ENCODE measurements at places on chromosomes 11 and 22.

DNA sequence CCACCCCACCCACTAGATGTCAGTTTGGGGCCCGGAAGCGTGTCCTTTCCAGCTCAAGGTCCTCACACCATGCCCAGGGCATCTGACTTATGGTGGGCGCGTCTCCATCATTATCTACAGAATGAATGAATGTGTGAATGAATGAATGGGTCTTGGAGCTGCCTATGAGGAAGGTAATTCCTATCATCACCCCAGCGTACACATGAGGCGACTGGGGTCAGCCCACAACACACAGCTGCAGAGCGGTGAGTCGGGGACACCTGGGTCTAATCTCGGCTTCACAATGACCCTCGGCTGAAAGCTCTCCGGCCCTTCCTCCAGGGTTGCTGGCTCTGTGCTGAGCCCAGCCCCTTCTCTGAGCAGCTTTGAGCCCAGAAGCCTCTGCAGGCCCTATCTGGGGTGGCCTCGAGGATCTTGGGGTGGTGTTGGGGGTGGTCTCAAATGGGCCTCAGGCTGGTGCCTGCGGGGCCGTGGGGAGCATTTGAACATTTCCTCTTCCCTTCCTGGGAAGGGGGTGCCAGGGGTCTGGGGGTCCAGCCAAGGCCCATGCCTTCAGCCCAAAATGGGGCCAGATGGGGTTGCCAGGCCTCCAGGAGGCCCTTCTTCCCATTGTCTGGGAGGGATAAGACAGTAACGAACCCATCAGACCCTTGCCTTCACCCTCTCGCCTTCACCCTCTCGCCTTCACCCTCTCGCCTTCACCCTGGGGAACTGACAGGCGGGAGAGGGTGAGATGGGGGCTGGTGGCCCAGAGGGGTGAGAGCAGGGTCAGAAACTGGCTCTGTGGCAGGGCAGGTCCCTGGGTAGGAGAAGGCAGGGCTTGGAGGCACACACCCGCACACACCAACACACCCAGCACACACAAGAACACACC is 82.4 kb downstream of the MYEOV start:
- no peak for DNase-seq

- DNase-seq = no peak
These were observed 5.0 kb downstream of the HSPA8 start for GRCh38 chr11:123056835-123057491.

DNA sequence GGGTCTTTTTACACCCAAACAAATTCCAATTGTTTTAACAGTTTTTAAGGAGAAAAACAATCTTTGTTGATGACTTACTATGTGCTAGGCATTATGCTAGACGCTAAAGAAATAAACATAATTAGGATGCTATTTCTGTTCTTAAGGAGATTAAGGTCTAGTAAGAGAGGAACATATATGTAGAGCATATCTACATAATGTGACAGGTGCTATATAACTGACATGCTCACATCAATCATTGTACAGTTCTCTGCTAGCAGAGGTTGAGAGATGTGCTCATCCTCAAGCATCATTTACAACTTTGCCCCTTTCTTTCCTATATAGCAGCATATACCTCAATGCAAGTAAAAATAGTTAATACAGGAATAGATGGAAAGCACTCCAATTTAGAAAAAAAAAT is 37.5 kb downstream of the PDGFD start:
- DNase-seq = no peak

DNA sequence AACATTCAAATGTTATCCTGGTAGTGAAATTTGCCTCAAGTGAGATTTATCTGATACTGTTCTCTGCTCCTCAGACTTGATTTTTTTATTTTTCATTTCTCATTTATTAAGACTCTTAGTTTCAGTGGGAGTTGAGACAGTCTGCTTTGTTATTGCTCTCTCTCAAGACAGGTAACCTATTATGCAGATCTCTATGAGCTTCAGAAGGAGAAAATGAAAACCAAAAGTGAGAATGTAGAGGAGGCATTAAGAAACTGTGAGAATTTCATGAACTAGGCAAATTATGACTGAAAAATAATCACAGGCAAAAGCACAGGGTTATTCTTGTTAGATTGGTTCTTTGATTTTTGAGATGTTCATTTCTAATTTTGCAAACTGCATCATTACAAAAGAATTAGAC is 290.0 kb upstream of the CHORDC1 start:
- no peak for DNase-seq

GRCh38 chr11:32891657-32892354 is 805 bp upstream of the QSER1 start:
- no peak for DNase-seq

- peak; percentile 29 for DNase-seq
These were observed 40.3 kb upstream of the RASSF10 start for GRCh38 chr11:12968826-12969225.

DNA sequence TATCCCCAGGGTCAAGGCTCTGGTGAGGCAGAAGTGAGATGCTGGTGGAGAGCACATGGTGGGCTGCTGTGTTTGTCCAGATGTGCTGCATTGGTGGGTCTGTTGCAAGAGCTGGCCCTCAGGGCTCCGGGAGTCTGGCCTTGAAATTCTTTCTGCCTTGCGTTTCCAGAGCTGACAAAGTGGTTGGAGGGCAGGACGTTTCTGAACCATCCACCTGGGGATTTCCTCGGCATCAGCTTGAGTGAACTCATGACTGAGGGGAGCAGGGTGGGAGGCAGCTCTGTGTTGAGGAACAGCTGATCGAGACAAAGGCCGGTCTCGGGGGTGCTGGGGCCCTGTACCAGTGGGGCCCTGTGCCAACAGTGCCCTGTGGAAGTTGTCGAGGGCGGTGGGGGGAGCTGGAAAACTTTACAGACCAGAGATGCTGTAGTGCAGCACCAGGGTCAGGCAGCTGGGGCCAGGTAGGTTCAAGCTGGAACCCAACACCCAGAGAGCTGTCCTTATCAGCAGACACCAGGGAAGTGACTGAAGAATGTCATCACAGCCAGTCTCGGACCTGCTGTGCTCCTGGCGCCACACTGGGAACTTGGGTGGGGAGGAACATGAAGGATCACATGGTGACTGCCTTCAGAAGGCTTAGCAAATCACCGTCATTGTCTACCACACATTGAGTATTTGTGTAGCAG is 4.9 kb downstream of the TSKU start:
- DNase-seq = peak; percentile 46

GRCh38 chr22:50422961-50423815 is 51.6 kb downstream of the SBF1 start:
- DNase-seq = no peak

DNA sequence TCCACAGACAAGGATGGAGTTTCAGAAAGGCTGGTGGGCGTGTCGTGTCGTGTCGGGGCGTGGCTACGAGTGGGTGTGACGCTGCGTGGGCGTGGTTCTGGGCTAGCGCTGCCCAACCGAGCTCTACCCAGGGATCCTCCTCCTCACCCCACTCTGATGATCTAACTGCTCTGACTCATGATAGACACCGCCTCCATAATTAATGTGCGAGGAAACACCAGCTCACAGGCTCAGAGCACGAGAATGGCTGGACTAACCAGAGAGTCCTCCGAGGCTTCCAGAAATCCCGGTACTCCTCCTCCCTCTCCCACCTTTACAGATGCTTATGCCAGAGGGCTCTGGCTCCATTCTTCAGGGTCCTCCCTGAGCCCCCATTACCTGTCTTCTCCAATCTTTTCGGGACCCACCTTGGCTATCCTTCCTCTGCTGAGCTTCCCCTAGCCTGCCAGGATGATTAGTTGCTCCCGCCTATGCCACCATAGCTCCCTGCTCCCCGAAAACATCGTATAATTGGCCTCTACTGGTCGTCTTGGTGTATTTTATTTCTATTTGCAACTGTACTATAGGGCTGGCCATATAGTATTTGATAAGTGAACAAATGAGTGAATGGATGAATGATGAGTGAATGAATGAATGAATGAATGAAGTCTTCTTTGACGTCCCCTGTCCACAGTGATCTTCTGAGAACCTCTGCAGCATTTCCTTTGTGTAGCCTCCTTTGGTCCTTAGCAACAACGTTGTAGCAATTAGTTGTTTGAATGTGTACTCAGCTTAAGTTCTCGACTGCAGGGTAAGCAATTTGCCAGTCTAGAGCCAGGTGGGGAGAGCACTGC is 21.7 kb downstream of the TMPRSS13 start:
- DNase-seq = peak; percentile 90

DNA sequence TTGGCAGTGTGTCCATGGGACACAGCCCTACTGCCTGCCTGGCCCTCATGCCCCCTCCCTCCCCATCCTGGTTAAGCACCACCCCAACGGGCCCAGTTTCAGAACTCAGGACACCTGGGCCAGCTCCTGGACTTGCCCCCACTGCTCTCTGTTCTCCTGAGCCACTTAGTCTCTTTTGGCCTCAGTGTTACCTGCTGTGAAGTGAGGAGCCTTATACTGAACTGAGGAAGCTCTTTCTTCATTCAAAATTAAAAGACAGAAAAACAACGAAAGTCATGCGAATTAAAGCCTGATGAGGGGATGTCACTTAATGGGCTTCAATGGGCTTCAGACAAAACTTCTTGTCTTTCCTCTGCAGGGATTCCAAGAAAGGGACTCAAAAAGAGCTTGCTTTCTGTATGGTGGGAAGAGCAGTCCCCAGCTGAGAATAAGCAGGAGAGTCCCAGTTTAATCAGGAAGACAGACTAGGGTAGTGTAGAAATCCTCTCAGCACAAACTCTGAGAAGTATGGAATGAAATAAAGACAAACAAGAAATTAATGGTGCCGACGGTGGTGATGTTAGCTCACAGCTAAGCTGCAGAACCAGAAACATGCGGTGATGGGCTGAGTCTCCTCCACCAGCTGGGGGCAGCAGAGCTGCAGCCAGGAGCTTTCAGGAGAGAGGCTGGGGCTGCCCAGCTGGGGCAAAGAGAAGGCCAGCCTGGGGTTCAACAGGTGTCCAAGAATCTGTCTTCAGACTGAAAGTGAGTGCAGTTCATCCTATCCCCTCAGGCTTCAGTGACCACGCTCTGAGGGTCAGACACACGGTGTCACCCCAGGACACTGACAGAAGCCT is 101.0 kb downstream of the GGTLC2 start:
- DNase-seq = peak; percentile 50

DNA sequence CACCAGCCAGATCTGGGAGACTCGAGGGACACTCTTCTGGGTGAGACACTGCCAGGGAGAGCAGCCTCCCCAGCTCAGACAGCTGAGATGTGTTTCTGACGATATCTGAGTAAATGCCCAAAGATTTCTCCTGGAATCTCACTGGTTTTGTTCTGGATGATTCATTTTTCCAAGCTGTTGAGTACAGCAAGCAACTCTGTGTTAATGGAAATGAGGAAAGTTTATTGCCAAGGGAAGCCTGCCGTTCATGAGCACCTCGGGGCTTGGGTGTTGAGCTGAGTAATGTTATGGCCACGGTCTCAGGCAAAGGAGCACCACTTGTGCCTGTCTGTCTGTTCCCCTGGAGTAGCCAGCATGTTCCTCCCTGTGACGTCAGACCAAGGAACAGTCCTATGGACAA is 1132.4 kb downstream of the BRD1 start:
- DNase-seq = no peak

GRCh38 chr11:130980071-130980862 is 64.0 kb upstream of the SNX19 start:
- DNase-seq = peak; percentile 8

- no peak for DNase-seq
These were observed 32.2 kb upstream of the WNT11 start for GRCh38 chr11:76238551-76238950.

DNA sequence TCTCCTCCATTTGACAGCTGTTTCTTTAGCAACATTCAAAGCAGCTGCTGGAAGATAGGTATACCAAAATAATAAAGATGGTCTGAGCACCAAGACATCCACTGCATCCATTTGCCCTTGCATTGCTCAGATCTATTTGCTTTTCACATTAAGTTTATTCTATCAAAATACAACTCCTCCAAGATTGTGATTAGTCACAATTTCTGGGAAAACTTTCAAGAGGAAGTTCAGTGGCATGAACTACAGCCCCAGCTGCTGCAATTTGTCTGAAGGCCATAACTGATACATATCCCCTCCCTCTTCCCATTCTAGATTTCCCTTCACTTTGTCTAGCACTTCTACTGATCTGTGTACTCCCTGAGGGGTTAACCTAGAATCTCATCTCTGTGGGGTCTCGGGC is 117.5 kb upstream of the CEP126 start:
- no peak for DNase-seq

GRCh38 chr11:83827940-83828554 is 541.9 kb upstream of the CCDC90B start:
- DNase-seq = peak; percentile 79

DNA sequence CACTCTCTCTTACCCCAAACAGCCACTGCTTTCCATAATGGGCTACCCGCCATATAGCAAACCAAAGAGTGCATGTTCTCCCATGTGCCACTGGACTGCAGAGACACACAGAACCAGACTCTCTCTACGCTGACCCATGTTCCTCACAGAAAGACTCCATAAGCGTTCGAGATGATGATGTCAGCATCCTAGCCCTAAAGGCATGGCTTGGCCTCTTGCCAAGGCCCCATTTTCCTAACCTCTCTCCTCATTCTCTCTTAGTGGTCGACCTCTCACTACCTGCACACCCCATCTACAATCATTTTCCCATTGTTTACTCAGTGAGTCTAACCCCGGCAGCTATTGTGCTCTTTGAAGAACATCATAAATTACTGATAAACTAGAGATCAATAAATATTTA is 4.9 kb downstream of the NDUFC2 start:
- DNase-seq = no peak

GRCh38 chr11:44760477-44760872 is 33.7 kb downstream of the TSPAN18 start:
- DNase-seq = no peak

- no peak for DNase-seq
These were observed 8.6 kb downstream of the MYEOV start for GRCh38 chr11:69302447-69303020.

GRCh38 chr22:19846620-19847344 is 7.9 kb downstream of the GNB1L start:
- DNase-seq = no peak

- no peak for DNase-seq
These were observed 12.5 kb upstream of the THRSP start for GRCh38 chr11:78050964-78051831.

DNA sequence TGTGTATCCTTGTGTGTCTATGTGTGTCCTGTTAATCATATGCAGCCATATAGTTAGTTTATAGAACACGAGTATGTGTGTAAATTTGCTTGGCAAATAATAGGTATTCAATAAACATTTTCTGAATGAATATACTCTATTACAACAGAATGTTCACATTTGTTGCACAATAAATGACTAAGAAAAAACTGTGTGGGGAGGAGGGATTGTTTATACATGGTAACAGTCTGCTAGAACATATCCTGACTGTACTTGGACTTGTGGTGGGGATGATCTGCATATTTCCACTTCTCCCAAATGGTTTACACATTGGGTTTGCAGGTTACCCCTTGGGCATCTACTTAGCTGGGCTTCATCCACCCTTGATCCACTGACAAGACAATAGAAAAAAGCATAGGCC is 194.6 kb downstream of the INSC start:
- no peak for DNase-seq

- DNase-seq = no peak
These were observed 11.2 kb downstream of the SPATA19 start for GRCh38 chr11:133833898-133834681.

DNA sequence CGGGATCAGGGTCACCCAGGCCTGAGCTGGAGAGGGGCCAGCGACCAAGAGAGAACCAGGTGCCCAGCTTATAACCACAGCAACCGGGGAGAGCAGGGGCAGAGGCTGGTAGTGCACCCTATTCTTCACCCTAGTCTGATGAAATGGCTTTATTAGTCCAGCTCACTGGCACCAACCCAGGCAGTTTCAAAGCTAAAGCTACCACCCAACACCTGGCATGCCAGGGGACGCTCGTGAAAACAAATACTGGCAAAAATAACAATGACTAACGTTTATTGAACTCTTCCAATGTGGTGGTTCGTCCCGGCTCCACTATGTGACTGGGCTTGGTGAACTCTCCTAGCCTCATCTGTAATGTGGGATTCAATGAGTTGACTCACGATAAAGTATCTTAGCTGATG is 30.6 kb downstream of the SCGB1A1 start:
- DNase-seq = no peak

Data from eye (tissue), 1 donor.